ENCODE measurements at places on chromosomes 12 and 14.
A peak's percentile ranks its signal among the peaks of the same experiment; 100 is the strongest.

DNA sequence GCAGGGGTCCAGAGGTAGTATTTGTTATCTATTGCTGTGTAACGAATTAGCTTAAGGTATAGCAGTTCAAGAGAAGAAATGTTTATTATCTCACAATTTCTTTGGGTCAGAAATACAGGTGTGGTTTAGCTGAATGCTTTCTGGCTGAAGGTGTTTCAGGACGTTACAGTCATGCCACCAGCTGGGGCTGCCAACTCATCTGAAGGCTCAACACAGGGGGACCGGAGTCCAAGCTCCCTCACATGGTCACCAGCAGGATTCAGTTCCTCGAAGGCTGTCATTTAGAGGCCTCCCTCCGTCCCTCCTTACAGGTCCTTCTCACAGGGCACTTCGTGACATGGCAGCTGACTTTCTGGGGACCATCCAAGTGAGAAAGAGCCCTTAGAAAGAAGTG, 37.5 kb upstream of the SINHCAF start:
- peaks cover 15% of the 10 kb centered on the region for H3K4me1 ChIP-seq
- H3K4me3 ChIP-seq, result no peak overlapping the region
- DNase-seq, result no peak
- H3K27ac ChIP-seq, result no peak overlapping the region
- no peaks in the 10 kb centered on the region for H3K36me3 ChIP-seq
- H3K27me3 ChIP-seq, result no peaks in the 10 kb centered on the region

DNA sequence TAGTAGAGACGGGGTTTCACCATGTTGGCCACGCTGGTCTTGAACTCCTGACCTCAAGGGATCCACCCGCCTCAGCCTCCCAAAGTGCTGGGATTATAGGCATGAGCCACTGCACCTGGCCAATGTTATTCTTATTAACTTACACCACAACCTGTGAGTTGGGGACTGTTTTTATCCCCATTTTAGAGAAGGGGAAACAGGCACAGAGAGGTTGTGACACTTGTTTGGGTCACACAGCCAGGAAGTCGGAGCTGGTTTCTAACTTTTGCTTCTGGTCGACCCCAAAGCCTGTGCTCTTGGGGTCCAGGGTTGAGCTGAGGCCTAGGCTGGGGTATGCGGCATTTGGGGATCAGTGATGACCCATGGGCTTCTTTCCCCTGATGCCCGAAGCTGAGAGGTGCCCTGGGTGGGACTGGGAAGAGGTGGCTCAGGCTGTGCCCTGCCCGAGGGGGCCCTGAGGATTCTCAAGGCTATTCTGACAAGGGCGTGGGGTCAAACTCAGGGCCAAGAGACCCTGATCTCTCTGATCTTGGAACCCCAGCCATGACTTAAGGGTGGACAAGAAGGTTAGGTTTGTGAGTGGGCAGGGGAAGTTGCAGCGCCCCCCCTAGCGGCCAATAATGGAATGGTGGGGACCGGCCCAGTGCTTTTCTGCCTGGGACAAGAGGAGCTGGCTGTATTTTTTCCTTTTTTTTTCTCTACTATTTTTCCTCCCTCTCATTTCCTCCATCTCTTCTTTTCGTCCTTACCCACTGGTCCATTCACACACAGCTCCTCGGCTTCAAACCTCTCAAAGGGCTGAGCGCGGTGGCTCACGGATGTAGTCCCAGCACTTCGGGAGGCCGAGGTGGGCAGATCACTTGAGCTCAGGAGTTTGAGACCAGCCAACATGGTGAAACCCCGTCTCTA, 3.0 kb downstream of the SDSL start:
- H3K4me1 ChIP-seq, result no peaks in the 10 kb centered on the region
- no peaks in the 10 kb centered on the region for H3K36me3 ChIP-seq
- H3K4me3 ChIP-seq, result no peak overlapping the region
- H3K27me3 ChIP-seq, result no peaks in the 10 kb centered on the region
- DNase-seq, result peak; percentile 67
- no peak overlapping the region for H3K27ac ChIP-seq

DNA sequence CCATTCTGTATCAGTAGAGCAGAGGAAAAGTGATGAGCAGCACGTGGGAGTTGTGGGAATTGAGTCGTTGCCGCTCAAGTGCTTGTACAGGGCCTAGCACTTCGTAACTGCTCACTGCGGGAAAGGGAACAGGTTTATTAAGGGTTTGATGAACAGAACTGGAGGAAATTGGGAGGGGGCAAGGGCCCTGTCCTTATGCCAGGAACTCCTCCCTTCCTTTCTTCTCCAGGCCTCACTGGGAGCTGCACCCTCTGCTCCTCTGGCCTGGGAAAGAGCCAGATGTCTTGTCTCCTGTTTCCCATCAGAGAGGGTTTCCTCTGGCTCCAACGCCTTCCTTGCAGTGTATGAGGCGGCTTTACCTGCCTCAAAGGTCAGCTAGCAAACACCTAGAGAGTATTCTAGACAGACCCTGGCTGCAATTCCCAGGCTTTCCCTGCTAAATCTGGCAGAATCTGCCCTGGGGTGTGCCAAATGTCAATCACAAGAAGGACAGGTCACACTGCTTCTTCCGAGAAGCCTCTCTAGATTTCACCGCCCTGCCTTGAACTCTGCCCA, 78.4 kb downstream of the NTF3 start:
- no peaks in the 10 kb centered on the region for H3K36me3 ChIP-seq
- no peak overlapping the region for H3K4me3 ChIP-seq
- no peak for DNase-seq
- no peaks in the 10 kb centered on the region for H3K4me1 ChIP-seq
- no peaks in the 10 kb centered on the region for H3K27me3 ChIP-seq

- peak; percentile 55 for DNase-seq
- no peak overlapping the region for H3K27ac ChIP-seq
- no peaks in the 10 kb centered on the region for H3K36me3 ChIP-seq
- no peak overlapping the region for H3K4me3 ChIP-seq
- H3K4me1 ChIP-seq, result no peaks in the 10 kb centered on the region
These were observed 30.5 kb downstream of the RAB35 start for GRCh38 chr12:120085920-120086645.

DNA sequence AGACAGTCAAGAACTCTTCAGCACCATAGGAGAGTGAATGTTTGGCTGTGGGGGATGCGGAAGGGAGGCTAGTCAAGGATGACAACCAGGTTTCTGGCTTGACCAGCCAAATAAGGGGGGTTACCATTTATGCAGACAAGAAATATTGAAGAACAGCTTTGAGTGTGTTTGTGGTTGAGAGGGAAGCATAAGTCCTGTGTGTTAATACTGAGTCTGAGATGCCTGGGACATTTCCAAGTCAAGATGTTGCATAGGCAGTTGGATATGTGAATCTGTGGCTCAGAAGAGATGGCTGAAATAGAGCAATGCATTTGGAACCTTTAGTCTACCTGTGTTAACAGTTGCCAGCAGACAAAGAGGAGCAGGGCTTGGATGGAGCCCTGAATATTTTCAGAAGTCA, 66.1 kb downstream of the ANO6 start:
- H3K27ac ChIP-seq, result no peak overlapping the region
- no peak for DNase-seq
- no peaks in the 10 kb centered on the region for H3K36me3 ChIP-seq
- peaks cover 5% of the 10 kb centered on the region for H3K4me1 ChIP-seq

DNA sequence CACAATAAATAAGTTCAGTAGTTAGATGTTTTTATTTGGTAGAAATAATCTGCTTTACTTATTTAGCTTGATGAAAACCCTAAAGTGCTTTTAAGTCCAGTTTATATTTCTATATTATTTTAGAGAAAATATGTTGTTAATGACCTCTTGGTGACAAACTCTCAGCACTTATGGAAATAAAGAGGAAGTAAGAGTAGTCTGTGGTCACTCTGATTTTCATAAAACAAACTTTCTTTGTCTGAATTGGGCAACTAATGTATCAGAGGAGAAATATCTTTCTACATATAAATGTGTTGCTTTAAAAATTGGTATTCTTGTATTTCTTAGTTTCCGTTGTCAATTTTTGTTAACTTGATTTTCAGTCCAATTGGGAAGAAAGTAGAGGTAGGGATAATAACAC, 878.9 kb upstream of the SEL1L start:
- no peak overlapping the region for H3K27ac ChIP-seq
- H3K4me1 ChIP-seq, result no peaks in the 10 kb centered on the region
- no peaks in the 10 kb centered on the region for H3K36me3 ChIP-seq

DNA sequence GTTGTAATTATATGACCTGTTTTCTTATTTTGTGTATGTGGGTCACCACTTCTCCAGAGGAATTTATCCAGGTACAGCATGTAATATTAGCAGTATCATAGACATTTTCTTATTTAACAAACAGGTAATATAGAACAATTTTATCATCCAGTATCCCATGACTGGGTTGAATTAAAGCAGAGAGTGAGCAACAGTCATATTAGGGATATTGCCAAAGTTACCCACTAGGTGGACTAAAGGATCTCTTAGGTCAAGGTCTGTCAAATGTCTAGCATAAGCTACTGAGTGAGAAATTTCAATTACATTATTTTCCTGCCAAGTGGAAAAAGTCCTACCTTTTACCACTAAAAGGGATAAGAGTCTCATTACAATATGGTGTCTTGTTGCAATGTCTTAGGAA, 62.1 kb upstream of the TRIM9 start:
- H3K27ac ChIP-seq, result no peak overlapping the region
- H3K36me3 ChIP-seq, result no peaks in the 10 kb centered on the region
- no peaks in the 10 kb centered on the region for H3K27me3 ChIP-seq

DNA sequence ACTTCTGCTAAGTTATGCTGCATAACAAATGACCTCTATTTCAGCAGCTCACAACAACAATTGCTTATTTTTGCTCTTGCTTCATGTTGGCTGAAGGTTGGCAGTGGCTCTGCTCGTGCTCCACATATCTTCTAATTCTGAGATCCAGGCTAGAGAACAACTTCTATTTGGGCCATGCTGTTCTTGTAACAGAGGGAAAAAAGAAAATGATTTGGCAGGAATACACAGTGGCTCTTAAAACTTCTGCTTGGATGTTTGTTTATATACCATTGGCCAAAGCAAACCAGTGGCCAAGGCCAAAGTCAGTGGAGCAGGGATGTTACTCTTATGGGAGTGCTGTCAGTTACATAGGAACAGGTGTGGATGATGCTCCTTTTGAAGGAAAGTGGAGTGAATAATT, 32.1 kb downstream of the GPHN start:
- no peak overlapping the region for H3K4me3 ChIP-seq
- no peaks in the 10 kb centered on the region for H3K4me1 ChIP-seq
- DNase-seq, result no peak
- H3K27me3 ChIP-seq, result no peaks in the 10 kb centered on the region
- no peak overlapping the region for H3K27ac ChIP-seq

- no peaks in the 10 kb centered on the region for H3K4me1 ChIP-seq
- no peak overlapping the region for H3K27ac ChIP-seq
- no peak overlapping the region for H3K4me3 ChIP-seq
- H3K27me3 ChIP-seq, result no peaks in the 10 kb centered on the region
These were observed 6.5 kb downstream of the OR6C74 start for GRCh38 chr12:55250944-55251343.

DNA sequence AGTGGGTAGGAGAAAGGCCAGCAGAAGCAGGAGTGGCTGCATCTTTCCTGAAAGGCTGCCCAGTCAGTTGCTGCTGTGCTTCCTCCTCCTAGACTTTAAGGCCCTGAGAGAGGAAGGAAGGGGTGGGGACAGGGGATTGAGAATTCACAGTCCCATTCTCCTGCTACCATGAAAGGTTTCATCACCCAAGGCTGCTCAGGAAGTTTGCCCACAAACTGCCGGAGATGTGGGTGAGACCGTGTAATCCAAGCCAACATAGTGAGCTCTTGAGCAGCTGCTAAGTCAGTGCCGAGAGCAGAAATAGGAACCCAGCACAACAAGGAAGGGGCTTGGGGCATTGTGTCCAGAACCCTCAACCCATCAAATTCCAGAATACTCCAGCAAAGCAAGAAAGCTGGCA, at the start of gene CTSG:
TSS of gene CTSG (minus strand) at position 69 of the 400 bp plus-strand sequence. CDS start at position 42, 27 bp downstream.
- no peak within 1 kb of the TSS for H3K4me3 ChIP-seq
- no peaks in the 10 kb centered on the region for H3K4me1 ChIP-seq
- no peaks in the 10 kb centered on the region for H3K36me3 ChIP-seq
- no peaks in the 10 kb centered on the region for H3K27me3 ChIP-seq

- no peak overlapping the region for H3K4me3 ChIP-seq
- H3K27ac ChIP-seq, result no peak overlapping the region
- H3K27me3 ChIP-seq, result no peaks in the 10 kb centered on the region
- DNase-seq, result no peak
These were observed 36.1 kb upstream of the PRICKLE1 start for GRCh38 chr12:42625611-42626010.

DNA sequence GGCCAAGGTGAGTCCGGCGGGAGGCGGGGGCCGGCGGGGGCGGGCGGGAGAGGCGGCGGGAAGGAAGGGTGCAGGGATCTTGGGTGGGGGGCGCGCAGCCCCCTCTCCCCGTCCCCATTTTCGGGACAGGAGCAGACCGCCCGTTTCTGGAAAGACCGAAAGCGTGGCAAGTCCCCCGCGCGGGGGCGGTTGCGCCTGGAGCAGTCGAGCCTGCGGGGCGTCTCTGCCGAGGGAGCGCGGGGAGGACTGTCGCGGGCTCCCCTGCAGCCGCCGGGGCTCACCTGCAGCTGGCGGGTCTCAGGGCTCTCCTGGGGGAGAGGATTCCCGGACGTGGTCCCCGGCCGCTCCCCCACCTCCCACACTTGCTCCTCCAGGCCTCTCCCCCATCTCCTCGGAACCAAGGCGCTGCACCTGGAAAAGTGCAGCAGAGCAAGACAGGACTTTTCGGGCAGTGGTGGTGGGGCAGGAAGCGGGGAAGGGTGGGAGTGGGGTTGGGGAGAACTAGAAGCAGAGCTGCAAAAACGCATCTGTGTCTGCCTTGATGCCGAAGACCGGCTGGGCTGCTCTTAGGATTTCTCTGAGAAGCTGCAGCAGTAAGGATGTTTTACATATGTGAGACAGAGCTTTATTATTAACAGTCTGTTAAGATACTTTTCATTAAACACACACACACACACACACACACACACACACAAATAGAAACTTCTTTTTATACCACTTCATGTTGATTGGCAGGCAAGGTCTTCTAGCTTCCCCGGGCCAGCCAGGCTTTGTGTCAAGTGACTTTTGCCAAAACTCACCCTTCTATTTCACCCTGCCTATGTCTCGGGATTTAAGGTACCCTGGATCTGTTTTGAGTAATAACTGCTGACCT, 677 bp downstream of the C12orf75 start:
- peak; percentile 29 for DNase-seq
- no peak overlapping the region for H3K27ac ChIP-seq
- peak overlapping the region; percentile 50 for H3K4me3 ChIP-seq
- H3K36me3 ChIP-seq, result no peaks in the 10 kb centered on the region
- H3K4me1 ChIP-seq, result peaks cover 8% of the 10 kb centered on the region
- no peaks in the 10 kb centered on the region for H3K27me3 ChIP-seq

DNA sequence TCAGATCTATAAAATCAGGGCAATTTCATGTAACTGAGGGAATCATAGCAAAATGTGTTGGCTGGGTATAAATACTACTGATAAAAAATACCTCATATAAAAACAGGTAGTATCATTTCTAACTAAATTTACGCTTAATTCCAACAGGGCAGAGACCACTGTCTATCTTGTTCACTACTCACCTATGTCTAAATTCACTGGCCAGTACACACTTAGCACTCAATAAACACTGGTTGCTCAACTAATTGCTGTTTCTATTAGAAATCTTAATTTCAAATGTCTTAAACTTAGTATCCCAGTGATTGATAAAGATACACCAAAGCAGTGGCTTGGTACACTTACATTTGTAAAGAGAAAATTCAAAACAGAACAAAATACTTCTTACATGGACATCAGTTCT, 55.6 kb downstream of the HNRNPC start:
- H3K27ac ChIP-seq, result no peak overlapping the region
- no peaks in the 10 kb centered on the region for H3K27me3 ChIP-seq
- DNase-seq, result no peak
- no peaks in the 10 kb centered on the region for H3K4me1 ChIP-seq
- H3K4me3 ChIP-seq, result no peak overlapping the region
